ENCODE measurements at places on chromosomes 16 and 17.

DNA sequence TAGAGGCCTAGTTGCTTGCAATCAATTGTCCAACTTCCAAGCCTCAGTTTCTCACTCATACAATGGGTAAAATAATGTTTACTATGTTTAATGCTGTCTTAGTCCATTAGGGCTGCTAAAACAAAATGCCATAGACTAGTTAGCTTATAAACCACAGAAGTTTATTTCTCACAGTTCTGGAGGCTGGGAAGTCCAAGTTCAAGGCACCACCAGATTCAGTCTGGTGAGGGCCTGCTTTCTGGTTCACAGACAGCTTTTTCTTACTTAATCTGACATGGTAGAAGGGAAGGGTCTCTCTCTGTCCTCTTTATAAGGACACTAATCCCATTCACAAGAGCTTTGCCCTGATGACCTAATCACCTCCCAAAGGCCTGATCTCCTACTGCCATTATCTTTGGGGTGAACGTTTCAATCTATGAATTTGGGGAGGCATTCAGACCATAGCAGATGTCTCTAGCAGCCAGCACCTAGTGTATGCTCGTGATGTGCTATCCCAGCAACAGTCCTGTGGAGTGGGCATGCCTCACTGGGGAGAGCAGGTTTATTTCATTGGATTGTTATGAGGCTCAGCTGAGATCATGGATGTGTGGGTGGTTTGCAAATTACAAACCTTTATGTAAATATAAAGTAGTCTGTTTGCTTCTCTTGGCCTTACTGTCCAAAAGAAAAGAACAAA lies 25.2 kb downstream of the YPEL2 start:
- DNase-seq, result no peak

GRCh38 chr16:55530316-55530856 lies 21.5 kb downstream of the LPCAT2 start:
- no peak for DNase-seq

DNA sequence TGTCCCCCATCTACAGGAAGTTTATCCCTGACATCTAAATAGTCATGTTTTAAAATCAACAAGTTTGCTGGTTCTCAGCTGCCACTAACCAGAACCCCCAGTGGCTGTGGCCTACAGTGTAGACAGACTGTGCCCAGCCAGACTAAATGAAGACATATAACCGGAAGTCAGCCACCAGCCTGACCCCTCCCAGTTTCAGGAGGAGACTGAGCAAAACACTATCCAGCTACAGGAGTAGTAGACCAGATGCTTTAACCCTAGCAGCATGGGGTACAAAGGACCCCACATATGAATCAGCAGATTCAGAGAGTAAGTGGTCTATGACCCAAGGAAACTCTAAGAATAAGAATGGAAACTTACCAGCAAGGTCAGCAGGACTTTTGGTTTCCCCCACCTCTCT lies 83.4 kb downstream of the HIC1 start:
- no peak for DNase-seq

GRCh38 chr17:69447726-69448125 lies 33.2 kb downstream of the MAP2K6 start:
- DNase-seq, result no peak

- DNase-seq, result no peak
Measured at GRCh38 chr16:67613808-67614207, 31.1 kb upstream of the CARMIL2 start.

DNA sequence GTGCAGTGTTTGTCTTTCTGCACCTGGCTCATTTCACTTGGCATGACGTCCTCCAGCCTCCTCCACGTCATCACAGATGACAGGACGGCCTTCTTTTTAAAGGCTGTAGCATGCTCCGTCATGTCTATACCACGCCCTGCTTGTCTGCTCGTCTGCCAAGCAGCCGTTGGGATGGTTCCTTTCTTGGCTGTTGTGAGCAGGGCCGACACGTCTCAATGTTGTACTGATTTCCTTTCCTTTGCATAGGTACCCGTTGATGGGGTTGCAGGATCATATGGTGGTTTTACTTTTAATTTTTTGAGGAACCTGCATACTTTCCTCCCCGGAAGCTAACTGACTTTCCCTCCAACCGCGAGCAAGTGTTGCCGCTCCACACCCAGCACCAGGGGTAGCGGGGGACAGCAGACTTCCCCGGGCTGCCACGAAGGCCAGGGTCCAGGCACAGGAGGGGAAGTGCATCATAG lies 212.2 kb upstream of the ZNF469 start:
- no peak for DNase-seq

DNA sequence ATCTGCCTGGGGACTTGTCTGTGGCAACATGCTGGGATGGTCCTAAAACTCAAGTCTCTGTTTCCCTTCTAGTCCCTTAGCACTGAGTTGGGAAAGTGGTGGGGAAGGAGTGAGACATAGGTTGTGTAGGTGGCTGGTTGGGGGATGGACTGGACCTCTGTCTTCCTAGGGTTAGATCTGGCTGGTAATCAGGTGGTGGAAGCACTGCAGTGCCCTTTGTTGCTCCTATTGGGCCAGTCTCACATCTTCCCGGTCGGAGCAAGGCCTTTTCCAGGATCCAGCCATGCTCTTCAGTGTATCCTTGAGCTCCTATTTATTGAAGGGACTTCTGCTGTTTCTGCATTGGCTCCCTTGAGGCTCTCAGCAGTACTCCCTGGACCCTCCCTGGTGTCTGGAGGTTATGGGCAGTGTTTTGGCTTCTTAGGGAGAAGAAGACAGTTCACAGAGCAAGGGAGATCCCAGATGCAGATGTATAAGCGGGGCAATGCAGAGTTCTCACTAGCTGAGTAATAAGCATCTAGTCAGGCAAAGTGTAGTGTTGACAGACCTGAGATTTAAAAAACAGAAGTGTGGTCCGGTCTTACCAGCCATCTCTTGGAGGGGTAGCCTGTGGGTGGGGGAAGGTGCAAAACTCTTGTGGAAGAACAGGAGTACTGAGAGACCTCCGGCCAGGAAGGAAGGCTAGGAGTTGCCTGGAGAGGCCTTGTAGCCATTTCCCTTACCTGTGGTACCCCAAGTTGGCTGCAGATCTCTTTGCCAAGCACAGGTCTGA lies 1.3 kb upstream of the NUTF2 start:
- DNase-seq, result no peak

DNA sequence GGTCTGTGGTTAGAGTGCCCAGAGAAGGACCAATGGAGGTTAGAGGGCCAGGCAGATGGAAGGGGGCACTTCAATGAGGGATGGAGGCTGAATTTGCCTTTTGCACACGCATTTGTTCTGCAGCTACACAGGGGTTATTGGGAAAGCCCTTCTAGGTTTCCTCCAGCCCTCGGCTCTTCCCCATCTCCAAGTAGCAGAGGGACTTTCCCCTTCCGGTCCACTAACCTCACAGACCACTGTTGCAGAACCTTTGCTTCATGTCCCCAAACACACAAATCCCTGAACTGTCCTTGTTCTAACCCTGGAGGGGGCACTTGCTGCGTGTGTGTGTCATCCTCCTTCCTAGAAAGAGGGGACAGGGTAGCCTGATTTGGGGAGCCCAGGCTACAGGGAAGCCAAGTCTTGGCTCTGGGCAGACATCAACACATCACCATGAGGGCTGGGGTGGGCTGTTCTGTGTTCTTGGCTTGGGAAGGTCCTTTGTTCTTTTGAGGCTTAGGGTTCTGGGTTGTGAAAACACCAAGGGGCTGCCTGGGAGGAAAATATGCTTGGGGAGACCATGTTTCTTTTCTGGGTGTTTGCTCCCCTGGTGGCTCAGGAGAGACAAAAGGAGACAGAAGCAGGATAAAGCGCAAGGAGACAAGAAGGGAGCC lies 7.3 kb upstream of the NR1D1 start:
- DNase-seq, result no peak

DNA sequence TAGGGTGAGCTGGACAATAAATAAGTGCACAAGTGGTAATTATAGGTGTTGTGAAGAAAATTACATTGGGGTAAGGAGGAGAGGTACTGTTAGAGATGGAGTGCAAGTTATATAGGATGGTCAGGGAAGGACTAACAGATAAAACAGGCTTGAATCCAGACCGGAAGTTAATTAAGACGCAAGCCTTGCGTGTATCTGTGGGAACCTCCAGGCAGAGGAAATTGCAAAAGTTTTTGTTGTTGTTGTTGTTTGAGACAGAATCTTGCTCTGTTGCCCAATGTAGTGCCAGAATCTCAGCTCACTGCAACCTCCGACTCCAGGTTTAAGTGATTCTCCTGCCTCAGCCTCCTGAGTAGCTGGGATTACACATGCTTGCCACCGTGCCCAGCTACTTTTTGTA lies 2.4 kb upstream of the ZNF18 start:
- no peak for DNase-seq

GRCh38 chr17:49708515-49709183 lies 885 bp upstream of the SLC35B1 start:
- no peak for DNase-seq

GRCh38 chr17:45812102-45812501 lies 28.0 kb downstream of the CRHR1 start:
- DNase-seq, result no peak

GRCh38 chr17:64020056-64020766 lies at the start of gene ICAM2:
TSS of gene ICAM2 (minus strand) at chr17:64020633. CDS start at chr17:64006691, 13,942 bp downstream.
- peak; percentile 84 for DNase-seq

DNA sequence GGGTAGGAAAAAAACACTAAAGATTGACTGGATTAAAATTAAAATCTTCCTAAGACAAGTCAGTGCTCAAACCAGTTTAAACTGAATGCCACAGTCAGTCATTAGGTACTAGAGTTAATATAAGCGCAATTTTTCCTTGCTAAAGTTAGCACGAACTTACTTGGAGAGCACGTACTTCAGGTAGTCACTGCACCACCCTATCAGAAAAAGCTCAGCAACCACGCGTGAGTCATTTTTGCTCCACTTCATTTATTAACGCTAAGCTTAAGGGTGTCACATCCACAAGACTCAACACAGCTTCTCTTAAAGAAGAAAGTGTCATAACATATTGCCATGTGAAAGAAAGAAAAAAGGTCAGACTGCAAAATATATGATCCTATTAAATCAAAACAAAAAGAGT lies 53.1 kb downstream of the TEX2 start:
- no peak for DNase-seq

DNA sequence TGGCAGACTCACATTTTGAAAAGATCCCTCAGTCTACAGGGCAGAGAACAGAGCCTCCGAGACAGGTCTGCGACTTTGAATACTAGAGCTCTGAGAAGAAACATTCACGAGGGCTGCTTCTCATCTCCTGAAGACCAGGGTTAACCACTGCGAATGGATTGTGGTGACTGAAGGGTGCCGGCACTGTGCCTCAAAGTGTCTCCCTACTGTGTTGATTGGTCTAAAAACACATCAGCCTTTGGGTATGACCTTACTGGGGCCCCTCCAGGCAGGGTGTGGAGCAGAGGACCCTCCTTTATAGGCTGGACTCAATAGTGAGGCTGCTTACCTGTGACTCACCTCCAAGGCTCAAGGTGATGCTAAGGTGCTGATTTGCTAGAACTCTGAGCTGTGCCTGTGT lies 2.6 kb upstream of the LGALS9 start:
- no peak for DNase-seq

DNA sequence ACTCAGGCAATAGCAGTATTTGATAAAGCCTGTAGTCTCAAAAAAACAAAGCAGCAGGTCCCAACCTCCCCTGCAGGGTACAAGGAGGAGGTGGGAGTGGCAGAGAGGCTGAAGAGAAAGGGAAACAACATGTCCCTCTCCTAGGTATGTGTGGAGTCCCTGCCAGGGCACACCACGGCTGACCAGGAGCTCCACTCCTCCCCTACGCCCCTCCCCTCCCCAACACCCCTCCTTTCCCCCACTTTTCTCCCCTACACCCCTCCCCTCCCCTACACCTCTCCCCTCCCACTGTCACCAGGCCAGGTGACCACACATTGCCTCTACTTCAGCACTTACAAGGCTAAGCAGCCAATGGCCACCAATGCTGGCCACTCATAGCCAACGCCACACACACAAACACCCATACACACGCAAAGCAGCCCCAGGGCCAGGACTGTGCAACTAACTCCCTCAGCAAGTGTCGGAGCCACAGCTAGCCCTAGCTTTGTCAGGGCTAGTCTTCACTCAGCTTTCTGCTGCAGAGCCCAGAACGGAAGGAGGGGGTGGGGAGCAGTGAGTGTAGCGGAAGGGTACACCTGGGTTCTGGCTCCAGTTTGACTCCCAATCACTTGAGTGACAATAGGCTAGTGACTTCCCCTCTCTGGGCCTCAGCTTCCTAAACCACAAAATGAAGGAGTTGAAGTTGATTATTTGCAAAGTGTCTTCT lies 8.2 kb downstream of the CAVIN1 start:
- DNase-seq, result peak; percentile 29

DNA sequence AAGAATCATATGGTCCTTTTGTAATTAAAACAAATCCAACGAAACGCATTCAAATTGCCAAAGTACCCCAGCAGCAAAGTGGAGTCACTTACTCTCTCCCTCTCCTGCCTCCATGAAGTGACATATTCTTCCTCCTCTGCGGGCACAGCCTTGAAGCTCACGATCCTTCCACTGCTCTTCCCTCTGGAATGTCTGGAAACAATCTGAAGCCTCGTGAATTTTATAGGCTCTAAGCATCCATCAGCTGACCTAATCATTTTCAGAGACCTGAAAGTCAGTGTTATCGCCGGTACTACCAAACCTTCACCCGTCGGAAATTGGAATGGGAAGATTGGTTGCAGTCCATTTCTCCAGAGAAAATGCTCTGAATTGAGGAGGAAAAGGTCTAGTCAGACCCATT lies 134.5 kb upstream of the FOXF1 start:
- DNase-seq, result no peak

DNA sequence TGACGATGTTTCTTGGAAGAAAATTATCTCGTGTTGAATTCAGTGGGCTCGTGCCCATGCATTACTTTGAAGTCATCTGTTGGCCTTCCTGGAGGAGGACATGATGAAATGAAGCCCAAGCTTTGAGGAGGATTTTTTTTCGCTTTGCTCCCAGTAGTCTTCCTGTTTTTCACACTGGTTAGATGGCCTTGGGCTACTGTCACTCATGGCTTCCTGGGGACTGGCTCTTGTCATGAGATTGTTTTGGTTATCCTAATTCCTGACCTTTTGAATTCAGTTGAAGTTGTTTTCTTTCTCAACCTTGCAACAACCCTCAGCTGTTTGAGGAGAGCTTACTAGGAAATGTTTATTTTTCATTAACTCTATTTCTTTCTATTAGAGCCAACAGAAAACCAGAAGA lies 430.7 kb downstream of the HS3ST3B1 start:
- DNase-seq, result no peak

DNA sequence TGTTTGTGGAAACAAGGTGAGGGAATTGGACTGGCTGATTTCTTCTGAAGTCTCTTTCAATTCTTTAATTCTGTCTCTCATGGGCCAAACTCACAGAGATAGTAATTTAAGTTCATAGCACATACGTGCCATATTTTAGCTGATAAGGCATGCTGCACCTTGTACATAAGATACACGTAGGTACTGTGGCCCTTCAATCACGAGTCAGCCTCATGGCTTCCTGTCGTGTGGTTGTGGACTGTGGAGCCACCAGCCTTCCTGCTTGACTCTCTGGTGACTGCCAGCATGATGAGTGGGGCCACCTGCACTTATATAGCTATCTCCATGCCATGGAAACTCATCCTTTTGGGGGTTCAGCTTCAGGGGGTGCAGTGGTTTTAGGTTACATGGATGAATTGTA lies 25.1 kb downstream of the KSR1 start:
- DNase-seq, result peak; percentile 26

Data from activated CD4-positive, alpha-beta T cell treated with anti-CD3 and anti-CD28 coated beads for 1 hour (primary cell).